ENCODE measurements at places on chromosomes 4 and X. TPM values are rescaled to one million over a fixed set of nuclear protein-coding genes. Genes with fewer than 3 reads are reported as not detected.

GRCh38 chr4:140695483-140695882 is 60.7 kb downstream of the TBC1D9 start:
- no peaks in the 10 kb centered on the region for H3K36me3 ChIP-seq
- H3K4me1 ChIP-seq = no peaks in the 10 kb centered on the region
- H3K27ac ChIP-seq = no peak overlapping the region
- no peaks in the 10 kb centered on the region for H3K27me3 ChIP-seq

The TLR8 gene
- total RNA-seq = not detected

The PCDH19 gene
- not detected for total RNA-seq

DNA sequence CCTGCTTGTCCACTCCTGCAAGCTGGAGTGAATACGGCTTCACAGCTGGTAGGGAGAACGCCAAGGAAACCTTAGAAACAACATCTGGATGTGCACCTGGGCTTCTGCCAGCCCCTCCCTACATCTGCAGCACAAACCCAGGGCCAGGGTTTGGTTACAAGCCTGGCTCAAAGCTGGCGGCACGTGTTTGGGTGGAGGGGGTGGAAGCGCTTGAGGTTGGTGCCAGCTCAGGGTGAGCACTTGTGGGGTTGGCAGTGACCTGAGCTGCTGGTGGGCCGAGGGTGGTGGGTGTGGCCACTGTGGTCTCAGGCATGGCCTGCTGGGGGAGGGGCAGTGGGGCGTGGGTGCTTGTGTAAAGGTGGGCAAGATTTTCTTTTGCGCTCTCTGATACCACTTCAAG is 15.6 kb downstream of the ELF4 start:
- H3K27me3 ChIP-seq = no peaks in the 10 kb centered on the region
- peaks cover 64% of the 10 kb centered on the region for H3K4me1 ChIP-seq
- no peak overlapping the region for H3K27ac ChIP-seq
- no peak overlapping the region for H3K4me3 ChIP-seq
- no peak for DNase-seq

The APLN gene
- total RNA-seq = 0.11 TPM

- no peak for DNase-seq
- no peaks in the 10 kb centered on the region for H3K4me1 ChIP-seq
- no peaks in the 10 kb centered on the region for H3K27me3 ChIP-seq
- H3K27ac ChIP-seq = no peak overlapping the region
These were observed 107.3 kb downstream of the AMMECR1 start for GRCh38 chrX:110210417-110211139.

GRCh38 chr4:3527101-3527913 is 4.9 kb downstream of the LRPAP1 start:
- no peak overlapping the region for H3K27ac ChIP-seq
- H3K4me1 ChIP-seq = peaks cover 27% of the 10 kb centered on the region
- no peak for DNase-seq
- H3K4me3 ChIP-seq = no peak overlapping the region

GRCh38 chr4:84167564-84167963 is 331.5 kb downstream of the NKX6-1 start:
- DNase-seq = no peak
- H3K27me3 ChIP-seq = no peaks in the 10 kb centered on the region

DNA sequence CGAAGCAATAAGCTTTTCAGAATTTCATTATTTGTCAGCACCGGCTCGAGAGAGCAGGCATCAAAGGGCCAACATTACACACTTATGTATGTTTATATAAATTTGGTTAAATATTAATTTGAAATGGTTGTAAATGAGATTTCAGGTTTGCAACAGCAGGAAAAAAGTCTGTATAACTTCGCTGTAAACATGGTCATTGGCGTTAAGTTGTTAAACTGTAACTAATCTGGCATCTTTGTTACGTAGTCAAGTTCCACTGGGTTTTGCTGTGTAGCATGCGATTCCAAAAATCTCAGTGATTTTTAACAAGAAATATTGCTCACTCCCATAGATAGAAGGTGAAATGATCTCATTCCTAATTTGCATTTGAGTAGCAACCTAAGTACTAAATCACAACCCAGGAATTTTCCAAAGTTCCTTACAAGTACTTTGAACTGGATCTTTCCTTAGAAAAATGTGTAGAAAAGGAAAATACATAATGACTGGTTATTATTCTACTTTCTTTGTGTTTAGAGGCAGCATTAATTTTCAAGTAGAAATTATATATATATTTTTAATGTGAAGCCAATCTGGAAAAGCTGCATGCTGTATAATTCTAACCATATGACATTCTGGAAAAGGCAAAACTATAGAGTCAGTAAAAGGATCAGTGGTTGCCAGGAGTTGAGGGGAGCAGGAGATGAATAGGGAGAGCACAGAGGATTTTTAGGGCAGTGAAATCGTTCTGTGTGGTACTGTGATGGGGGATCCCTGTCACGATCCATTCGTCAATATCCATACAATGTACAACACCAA is 222.1 kb downstream of the CBR4 start:
- H3K27me3 ChIP-seq = no peaks in the 10 kb centered on the region
- no peak overlapping the region for H3K4me3 ChIP-seq
- H3K4me1 ChIP-seq = no peaks in the 10 kb centered on the region
- H3K27ac ChIP-seq = no peak overlapping the region
- DNase-seq = no peak

The PPP1R2C gene
- total RNA-seq = not detected

The PNMA6E gene
- not detected for total RNA-seq
